ENCODE measurements at places on chromosomes 1 and 21.

- no peak for DNase-seq
Observed at GRCh38 chr1:10687782-10688408, 108.6 kb downstream of the CASZ1 start.

GRCh38 chr1:187151555-187151954, 322.8 kb downstream of the PLA2G4A start:
- DNase-seq = no peak

DNA sequence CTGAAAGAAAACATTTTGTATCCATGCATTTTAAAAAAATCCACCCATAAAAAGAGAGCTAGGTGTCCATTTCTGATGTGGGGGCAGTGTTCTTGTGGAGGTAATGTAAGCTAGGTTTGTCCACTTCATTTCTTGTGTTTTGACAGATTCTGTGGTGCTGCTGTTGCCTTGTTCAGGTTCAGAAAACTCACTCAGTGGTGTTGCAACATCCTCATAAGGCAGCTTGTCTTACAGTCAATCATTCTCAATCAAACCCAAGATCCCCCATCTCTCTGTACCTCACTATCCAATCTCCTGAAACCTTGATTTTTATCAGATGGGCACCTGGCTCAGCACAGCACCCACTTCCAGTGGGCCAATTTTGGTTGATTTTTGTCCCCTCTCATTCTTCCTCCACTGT, 94.1 kb downstream of the TENT5C start:
- DNase-seq = no peak

DNA sequence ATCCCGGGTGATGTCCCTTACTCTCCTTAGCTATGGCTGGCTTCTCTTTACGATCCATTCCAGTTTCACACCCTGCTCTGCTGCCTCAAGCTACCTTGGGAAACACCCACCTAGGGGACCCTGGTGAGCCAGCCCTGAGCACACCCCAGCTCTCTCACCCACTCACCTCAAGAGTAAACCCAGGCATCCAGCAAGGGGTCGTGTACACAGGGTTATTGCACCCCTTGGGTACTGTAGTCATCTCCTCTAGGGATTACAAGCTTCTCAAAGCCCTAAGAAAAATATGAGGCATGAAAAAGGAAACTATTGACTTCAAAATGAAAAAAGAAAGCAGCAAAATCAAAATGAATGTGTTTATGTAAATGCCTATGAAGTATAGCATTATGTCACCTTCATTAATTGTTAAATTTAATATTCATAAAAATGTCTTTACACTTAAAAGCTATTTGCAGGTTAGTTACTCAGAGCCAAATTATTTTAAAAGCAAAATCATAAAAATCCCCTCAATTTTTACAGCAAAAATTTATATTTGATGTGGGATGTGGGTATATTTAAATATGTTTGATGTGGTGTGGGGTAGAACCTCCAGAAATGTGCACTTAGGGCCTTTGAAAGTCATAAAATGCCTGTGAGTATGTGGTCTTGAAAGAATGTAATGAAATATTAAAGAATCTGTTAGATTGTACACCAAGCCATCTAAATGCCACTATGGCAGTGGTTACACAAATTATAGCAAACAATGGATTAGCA, 190.3 kb downstream of the C1orf94 start:
- no peak for DNase-seq

- DNase-seq = no peak
Observed at GRCh38 chr1:57976216-57976615, 552.4 kb upstream of the DAB1 start.

DNA sequence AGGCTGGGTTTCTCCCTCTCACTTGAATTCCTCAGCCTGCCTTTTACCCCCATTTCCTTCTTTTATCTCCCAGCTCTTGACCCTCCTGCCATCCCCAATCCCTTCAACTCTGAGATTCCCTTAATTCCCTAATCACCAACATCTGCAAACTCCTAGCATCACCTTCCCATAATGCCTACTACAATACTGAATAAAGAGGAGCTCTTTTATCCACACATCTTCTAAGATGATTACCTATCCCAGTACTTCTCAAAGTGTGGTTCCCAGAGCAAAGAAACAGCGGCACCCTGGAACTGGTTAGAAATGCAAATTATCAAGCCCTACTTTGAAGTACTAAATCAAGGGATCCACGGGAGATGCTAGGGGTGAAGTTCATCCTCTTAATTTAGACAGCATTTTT, 21.2 kb upstream of the UBE2U start:
- no peak for DNase-seq

- DNase-seq = no peak
Observed at GRCh38 chr1:54284781-54285529, 85.0 kb downstream of the MRPL37 start.

DNA sequence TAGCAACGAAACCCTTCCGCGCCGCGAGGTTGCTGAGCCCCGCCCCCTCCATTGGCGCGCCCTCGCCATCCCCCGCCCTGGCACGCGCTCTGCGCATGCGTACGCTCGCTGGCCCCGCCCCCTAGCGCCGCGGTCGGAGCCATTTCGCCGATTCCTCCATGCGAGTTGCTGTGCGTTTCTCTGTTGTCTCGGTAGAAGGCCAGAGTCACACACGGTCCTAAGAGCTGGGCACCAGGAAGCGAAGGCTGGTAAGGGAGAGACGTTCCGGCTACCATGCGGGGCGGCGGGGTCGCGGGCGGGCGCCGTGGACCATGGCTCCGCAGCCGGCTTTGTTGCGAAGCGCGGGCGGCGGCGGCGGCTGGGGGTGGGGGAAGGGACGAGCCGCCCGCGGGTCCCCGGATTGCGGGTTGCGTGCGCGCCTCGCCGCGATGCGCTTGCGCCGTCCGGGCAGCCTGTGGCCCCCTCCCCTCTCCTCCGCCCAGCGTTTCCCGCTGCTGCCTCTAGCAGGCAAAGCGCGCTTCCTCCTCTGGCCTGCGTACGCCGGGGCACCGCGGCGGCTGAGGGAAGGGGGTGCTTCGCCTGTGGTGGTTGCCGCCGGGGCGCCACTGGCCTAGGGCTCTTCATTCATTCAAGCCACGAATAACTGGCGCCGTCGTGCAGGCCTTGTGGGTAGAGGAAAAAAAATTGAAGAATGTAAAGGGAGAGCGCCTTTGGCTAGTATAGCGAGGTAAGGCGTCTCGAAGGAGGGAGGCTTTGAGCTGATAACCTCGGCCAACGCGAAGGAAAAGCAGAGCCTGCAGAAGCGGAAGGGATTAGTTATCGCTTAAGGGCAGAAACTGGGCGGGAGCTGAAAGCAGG, at the start of gene DHX9:
Gene DHX9, plus strand, starts transcription at position 139 of the 858 bp plus-strand sequence. CDS start 3,220 bp downstream, outside the sequence.
- DNase-seq = peak; percentile 99

DNA sequence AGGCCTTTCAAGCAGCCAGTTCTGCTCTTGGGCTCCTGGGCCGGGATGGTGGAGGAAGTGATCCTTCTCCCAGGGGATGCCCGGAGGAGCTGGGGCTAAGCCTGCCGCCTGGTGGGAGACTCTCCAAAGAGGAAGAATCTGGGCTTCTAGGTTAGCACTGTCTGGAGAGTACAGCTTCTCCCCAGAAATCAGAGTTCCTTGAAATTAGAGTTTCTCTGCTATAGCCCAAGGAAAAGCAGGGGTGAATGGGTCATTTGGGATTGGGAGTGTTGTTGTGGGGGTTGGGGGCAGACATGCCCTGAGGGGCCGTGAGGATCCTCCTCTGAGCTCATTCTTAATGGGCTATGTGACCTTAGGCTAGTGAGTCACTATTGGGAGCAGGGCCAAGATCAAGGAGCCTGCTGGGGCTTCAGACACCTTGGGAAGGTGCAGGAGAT, 6.5 kb downstream of the LGR6 start:
- no peak for DNase-seq

DNA sequence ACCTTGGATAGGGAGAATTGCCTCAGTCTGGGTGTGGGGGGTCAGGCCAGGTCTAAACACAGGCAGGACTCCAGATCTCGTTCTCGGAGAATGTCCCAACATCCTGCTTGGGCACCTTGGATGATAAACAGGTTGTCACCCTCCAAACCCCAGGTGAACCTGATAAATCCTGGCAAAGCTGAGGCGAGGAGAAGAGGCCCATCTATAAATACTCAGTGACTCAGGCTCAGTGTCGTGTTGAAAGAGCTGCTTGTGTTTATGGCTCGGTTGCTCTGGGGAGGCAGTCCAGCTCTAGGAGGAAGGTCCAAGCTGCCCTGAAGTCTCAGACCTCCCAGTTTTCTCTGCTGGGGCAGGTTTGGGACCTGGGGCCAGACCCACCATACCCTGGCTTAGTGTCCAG, 15.8 kb upstream of the TRIM63 start:
- no peak for DNase-seq

GRCh38 chr1:29592261-29592615, 355.9 kb downstream of the PTPRU start:
- no peak for DNase-seq

DNA sequence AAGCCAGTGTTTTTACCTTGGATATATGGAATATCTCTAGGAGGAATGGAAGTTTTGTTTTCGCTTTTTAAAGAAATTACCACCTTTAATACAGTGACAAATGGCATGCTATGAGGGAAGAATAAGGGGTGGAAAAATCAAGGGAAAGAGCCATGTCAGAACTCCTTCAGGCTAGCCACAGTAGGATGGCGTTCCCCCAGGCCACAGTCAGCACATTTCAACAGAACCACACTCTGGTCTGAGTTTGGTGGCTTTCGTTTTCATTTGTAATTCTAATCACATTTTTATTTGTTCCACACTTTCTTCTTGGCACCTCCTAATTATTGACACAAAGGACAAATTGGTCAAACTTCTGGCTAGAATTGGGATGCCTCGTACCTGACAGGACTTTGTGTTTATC, 60.3 kb upstream of the RCOR3 start:
- DNase-seq = no peak

GRCh38 chr1:41241749-41242341, at the start of gene SCMH1:
TSS of gene SCMH1 (minus strand) at chr1:41242306. CDS start at chr1:41186133, 56,173 bp downstream.
- peak; percentile 21 for DNase-seq

DNA sequence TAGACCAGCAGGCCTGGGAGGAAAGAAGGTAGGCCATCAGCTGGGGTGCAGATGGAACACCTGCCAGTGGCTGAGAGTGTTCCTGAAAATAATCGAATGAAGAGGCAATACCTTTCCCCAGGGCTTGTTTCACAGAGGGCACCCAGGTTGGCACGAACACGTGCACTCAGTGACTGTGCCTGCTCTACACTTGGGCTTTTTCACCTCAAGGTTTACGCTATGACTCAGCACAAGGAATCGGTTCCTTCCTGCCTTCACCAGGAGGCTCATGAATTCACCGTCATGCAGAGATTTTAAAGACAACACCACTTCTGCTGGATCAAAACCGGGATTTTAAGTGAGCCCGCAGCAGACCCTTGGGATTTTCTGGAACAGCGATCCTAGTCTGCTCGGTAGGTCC, 118.5 kb upstream of the ADAR start:
- no peak for DNase-seq

DNA sequence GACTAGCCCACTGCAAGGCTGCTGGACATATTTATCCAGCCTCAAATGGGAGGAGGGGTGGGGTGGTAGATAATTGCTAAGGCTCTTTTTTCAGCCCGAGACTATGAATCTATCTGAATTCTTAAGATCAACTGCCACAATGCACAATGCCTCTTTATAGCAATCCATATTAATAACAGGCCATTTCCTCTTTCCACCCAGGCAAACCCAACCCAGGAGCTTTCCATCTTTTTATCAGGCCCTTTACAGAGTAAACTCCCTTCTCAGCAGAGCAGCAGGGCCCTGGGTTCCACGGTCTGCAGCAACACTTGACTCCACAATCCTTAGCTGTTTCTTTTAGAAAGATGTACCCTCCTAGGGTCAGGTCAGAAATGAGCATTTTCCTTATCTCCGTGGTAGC, 806 bp downstream of the DDOST start:
- no peak for DNase-seq

- no peak for DNase-seq
Observed at GRCh38 chr1:40391688-40392145, 18.2 kb downstream of the SMAP2 start.

DNA sequence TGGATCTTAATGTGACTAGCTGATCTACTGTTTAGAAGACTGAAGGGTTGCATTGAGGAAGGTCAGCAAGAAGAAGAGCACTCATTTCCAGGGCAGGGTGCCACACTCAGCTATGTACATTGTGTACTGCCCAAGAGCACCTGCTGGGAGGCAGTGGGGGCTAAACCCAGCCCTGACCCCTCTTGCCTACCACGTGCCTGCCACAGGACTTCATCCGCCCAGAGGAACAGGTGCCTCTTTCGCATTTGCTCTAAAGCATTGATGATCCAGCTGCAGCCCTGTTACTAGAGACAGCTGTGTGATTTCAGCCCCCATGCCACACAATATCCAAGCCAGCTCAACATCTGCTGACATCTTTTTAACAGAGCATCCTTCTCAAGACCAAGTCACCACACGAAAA, 341.8 kb downstream of the LMX1A start:
- DNase-seq = no peak

DNA sequence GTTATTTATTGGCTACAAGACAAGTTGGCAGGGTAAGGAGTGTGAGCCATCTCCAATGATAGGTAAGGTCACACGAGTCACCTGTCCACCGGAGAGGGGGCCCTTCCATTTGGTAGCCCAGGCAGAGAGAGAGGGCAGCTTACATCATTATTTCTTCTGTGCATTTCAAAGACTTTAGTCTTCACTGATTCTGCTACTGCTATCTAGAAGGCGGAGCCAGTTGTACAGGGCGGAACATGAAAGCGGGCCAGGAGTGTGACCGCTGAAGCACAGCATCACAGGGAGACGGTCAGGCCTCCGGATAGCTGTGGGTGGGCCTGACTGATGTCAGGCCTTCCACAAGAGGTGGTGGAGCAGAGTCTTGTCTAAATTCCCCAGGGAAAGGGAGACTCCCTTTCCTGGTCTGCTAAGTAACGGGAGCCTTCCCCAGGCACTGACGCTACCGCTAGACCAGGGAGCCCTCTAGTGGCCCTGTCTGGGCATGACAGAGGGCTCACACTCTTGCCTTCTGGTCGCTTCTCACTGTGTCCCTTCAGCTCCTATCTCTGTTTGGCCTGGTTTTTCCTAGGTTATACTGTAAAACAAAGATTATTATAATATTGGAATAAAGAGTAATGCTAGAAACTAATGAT, 36.7 kb downstream of the ZNF695 start:
- no peak for DNase-seq

DNA sequence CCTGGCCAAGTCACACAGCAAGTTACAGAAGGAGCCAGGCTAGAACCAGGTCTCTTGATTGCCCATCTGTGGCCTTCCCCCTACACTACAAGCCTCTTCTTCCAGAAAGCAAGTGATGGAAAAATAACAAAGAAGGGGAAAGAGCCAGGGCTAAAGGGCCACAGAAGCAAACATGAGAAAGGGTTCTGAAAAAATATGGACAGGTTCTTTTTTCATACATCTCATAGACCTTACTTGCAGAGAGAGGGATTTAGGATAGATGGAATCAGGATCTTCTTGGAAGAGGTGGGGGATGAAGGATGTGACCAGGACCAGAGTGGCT, 3.2 kb downstream of the RHBG start:
- DNase-seq = no peak

GRCh38 chr21:40985370-40985769, 138.4 kb upstream of the DSCAM start:
- no peak for DNase-seq
